ENCODE measurements at places on chromosomes 12 and 14.

GRCh38 chr12:118979763-118980406, 1.5 kb upstream of the SRRM4 start:
- DNase-seq: no peak

- no peak for DNase-seq
Measured at GRCh38 chr12:95096852-95097251, 23.4 kb upstream of the NR2C1 start.

- DNase-seq: no peak
Measured at GRCh38 chr12:88314706-88315105, 172.6 kb downstream of the TMTC3 start.

- DNase-seq: no peak
Measured at GRCh38 chr12:100329800-100330199, 27.1 kb upstream of the SLC17A8 start.

DNA sequence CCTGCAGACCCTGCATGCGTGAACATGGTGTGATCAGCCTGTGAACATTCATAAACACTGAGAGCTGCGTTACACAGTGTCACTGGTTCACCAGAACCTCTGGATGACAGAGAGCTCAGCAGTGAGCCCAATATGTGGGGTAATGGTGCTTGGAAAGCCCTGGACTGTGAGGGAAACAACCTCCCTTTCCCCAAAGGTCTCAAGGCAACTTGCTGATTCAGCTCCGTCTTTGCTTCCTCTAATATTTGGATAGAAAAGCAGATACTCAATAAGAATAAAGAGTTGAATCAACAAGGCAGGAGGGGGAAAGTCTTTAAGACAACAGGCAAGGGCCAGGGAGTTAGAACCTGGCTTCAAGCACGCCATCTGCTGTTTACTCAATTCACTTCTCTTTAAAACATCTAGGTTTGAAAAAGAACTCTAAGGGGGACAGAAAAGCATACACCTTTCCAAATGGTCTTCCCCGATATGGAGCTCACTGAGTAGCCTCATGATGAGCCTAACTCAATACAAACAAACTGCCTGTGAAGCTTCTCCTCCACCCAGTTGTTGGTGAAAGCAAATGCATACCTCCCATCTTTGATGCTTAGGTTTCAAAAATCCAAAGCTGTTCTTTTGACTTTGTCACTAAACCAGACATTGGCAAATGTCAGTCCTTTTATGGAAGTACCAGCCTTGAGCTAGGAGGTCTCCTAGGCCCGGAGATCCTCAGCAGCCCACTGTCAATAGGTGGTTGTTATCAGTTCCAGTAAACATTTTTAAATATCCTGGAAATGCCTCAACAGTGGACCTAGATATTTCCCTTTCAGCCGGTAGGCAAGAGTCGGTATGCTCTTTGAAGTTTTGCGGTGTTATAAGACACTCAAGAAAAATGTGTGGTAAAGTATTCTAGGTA, 76.1 kb downstream of the SAMD4A start:
- DNase-seq: no peak

- DNase-seq: no peak
Measured at GRCh38 chr12:84996759-84997158, 39.3 kb downstream of the TSPAN19 start.

- DNase-seq: peak; percentile 27
Measured at GRCh38 chr14:59464486-59465315, 479 bp downstream of the GPR135 start.

- DNase-seq: no peak
Measured at GRCh38 chr14:77268989-77269600, 1.9 kb downstream of the NGB start.

DNA sequence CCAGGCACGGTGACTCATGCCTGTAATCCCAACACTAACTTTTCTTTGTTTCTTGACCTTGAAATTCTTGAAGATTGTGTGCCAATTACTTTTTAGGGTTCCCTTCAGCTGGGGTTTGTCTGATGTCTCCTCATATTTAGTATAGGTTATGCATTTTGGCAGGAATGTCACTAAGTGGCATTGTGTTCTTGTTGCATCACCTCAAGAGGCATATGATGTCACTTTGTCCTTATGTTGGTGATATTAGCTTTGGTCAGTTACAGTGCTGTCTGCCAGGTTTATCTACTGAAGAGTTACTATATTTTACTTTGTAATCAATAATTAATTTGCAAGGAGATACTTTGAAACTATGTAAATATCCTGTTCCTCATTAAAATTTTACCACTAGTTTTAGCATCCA, 61.0 kb upstream of the BTG1 start:
- no peak for DNase-seq

DNA sequence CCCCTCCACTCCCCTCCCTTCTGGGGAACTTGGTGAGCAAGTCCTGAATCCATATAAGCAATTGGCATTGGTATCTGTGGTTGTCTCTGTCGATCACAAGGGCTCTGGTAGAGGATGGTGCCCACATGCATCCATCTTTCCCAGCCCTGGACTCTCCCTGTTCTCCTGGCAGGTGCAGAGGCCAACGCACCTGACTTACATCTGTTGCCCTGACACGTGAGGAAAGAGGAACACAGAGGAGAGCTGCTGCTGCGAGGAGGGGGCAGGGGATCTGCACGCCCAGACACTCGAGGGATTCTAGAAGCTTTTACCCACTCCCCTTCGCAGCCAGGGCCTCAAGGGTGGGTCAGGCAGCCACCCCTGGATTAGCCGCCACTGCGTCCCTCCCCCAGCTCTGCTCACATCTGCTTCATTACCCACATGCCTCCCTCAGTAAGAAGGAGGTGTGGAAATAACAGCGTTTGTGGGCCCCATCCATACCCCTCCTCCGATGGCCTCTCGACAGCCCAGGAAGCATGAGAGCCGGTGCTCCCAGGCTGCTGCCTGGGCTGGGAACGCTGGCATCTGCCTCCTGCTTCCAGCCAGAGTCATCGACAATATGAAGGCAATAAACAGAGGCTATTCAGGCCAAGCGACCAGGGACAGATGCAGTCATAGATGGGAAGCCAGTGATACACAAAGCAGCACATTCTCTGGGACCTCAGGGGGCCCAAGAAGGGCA, 56.5 kb downstream of the KDM2B start:
- no peak for DNase-seq
